Activated CD4-positive, alpha-beta memory T cell treated with anti-CD3 and anti-CD28 coated beads for 36 hours (primary cell): ENCODE measurements at places on chromosomes 6 and 20. TPM values are rescaled to one million over a fixed set of nuclear protein-coding genes. Genes with fewer than 3 reads are reported as not detected.

DNA sequence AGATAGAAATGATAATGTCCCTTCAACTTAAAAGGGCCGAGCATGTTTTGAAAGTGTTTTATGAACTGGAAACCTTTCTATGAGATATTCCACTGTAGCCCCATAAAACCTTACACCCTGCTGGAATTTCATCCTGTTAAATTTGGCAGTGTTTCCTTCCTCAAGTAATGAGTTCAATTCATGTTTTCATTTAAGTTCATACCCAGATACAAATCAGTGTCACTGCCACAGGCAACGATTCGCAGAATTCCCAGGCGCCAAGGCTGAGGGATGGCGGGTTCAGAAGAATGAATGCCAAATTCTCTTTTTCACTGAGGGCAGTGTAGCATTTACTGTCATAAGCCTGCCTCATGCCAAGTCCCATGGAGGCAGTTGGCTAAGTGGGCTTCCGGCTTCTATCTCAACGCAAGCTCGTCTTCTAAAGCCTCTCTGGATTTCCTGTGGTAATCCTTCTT is 511.8 kb upstream of the ID4 start:
- no peak for DNase-seq

Gene CCN2
- not detected for total RNA-seq

DNA sequence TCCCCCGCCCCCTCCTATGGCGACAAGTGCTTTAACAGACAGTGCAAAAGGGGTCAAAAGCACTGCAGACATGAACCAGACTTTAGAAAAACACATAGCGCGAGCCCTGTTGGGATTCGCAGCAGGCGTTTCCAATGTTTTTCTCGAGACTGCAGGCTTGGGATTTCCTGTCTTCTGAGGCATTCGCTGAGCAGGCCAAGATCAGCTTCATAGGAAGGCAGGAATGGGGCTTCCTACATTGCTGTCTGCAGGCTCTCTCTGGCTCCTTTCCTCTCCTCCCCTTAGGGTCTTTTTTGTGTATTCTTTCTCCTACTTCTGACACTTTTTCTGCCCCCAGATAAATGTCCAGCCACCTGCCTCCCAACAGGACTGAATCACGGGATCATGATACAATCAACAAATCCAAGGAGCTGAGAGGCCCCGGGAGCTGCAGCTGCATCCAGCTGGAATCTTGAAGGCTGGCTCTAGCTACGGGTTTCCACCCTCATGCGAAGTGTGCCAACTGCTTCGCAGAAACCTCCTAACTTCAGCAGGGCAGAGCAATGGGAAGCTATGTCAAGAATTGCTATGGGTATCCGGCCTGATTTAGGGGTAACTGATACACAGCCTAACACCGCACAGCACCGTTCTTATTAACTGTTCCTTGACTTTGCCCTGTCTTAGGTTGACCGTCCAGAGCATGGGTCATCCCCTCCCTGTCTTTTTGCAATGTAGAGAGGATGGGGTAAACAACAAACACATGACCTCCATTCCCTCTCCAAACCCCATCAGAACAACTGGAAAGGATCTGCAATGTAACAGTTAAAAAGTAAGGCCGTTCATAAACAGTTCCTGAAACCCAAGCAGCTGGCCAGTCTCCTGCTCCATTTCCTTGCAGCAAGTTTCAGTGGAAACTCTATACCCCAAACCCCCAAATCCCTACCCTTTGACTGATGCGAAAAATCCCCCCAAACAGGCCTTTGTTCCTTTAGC is 31.5 kb downstream of the SNX5 start:
- no peak for DNase-seq

DNA sequence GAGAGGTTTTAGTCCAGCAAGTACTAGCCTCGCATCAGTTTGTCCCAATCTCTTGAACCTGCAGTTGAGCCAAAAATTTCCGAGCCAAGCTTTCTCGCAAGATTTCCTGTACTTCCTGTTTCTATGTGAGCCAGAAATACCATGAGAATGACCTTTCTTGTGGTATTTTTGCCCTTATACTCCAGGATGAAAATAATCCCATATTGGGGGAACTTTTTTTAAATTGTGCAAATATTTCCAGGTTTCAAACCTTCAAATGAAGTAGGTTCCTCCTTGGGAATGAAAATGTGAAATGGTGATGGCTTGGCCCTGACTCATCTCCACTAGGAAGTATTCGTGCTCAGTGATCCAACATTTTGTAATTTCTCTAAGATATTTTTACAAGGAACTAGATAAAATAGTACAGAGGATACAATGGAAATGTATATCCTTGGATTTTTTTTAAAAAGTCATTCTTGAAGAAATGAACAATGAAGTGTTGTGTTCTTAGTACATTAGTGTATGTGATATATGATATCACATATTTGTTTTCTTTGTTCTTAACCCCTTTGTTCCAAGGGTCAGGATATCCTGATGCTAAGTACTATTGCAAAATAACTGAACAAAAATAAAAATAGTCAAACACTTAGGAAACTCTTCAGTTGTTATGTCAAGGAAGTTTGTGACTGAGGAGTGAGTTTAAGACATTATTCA is 184.0 kb downstream of the PDE7B start:
- DNase-seq = no peak

GRCh38 chr6:116472706-116473105 is 11.5 kb downstream of the CALHM6 start:
- DNase-seq = no peak

DNA sequence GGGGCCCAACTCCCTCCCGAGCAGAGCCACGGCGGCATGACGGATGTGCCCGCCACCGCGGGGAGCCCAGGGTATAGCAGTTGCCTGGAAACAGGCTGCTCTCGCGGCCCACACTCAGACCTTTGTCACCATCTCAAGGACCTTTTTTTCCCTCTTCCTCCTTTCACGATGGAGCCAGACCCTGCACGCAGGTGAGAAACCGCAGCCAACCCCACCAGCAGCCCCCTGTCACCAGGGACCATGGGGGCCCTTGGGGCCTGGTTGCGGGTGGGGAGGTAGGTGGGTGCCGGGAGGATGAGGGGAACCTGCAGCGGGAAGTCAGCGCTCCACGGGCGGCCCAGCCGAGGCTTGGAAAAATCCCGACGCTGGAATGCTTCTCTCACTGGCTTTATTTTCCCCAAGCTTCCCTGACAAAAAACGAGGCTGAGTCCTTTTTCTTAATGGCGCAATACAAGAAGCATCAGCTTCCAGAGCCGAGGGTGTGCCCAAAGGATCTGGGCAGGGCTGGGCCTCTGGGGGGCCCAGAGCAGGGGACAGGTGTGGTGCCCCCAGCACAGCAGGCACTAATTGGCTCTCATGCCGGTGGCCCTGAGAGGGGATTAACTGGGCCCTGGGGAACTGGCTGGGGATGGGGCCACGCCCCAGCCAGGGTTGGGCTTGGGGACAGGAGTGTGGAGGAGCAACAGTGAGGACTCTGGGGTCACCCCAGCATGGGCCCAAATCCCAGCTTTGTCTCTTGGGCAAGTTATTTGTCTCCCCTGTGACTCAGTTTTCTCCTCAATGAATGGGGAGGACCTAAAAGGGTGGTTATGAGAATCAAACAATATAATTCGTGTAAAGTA is 23.9 kb downstream of the NOL4L start:
- DNase-seq = no peak

Gene UST
- 4.9 TPM for total RNA-seq

Gene OR2H2
- not detected for total RNA-seq

DNA sequence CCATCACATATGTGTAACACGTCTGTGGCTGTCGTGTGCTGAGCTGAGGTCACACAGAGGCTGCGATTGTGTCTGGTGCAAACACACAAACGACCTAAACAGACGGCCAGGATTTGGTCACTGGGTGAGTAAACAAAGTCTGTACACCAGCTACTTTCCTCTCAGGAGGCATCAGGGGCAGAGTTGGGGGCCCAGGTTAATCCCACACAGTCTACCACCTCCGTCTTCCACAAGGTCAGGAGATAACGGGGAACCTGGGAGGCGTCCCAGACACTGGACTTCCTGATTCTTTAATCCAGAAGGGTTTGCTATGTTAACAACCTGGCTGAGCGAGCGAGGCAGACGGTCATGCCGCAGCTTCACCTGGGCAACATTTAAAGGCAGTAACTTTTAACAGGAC is 1.5 kb downstream of the DACT2 start:
- DNase-seq = no peak

DNA sequence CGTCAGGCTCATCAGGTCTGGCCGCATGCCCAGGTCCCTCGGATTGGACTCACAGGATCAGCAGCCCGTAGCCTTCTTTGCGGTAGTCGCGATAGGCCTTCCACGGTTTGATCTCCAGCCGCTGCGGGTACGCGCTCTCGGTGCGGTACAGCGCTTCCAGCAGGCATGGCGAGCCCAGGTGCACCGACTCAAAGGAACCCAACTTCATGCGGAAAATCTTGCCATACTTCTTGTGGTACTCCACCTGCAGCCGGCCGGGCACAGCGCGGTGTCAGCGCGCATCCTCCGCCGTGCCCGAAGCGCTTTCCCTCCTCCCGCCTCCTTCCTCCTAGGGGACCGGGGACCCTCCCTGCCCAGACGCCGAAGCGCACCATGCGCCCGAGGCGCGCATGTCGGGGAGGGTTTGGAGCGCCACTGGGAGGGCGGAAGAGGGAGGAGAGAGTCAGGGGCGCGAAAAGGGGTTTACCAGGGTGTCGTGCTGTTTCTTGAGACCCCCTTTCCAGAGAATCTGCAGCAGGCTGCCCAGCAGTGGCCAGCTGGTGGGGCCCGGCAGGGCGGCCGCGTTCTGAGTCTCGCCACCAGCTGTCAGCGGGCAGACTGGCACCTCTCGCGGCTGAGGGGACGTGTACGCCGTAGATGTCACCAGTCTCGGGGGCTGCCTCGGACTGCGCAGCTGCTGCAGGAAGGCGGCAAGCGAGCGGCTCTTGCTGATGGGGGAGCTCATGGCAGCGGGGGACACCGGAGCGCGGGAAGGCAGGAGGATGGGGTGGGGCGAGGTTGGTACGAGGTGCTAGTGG is 732 bp downstream of the CYP24A1 start:
- DNase-seq = peak; percentile 28

DNA sequence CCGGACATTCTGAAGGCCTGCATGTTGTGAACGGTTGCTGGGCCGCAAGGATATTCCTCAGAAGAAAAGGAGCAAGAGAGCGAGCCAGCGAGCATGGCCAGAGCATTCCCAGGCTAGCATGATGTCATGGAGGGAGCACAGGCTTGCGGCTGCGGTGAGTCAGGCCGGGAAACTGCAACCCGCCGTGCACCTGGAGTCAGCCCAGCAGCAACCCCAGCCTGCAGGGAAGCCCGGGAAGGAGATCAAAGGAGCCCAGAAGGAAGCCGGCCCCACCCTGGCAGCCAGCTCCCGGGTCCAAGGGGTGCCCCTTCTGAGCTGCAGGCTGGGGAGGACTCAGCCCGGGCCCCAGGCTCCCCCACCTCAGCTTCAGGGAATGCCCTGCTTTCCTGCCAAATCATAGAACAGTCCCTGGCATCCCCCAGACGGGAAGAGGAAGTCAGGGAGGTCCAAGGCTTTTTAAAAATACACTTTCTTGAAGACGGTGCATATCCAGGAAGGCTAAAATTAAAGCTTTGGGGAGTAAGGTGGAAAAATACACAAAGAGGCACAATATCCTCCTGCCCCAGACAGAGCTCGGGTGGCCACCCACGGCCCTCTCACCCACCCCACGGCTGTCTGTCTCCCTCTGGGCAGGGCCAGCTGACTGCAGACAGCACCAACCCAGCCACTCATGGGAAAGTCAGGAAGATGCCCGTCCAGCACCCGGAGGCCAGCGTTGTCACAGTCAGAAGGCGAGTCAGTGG is 53.7 kb downstream of the BMP7 start:
- no peak for DNase-seq

GRCh38 chr20:7091655-7092054 is 324.2 kb downstream of the BMP2 start:
- DNase-seq = no peak
